ENCODE measurements at places on chromosomes 11 and 22.

DNA sequence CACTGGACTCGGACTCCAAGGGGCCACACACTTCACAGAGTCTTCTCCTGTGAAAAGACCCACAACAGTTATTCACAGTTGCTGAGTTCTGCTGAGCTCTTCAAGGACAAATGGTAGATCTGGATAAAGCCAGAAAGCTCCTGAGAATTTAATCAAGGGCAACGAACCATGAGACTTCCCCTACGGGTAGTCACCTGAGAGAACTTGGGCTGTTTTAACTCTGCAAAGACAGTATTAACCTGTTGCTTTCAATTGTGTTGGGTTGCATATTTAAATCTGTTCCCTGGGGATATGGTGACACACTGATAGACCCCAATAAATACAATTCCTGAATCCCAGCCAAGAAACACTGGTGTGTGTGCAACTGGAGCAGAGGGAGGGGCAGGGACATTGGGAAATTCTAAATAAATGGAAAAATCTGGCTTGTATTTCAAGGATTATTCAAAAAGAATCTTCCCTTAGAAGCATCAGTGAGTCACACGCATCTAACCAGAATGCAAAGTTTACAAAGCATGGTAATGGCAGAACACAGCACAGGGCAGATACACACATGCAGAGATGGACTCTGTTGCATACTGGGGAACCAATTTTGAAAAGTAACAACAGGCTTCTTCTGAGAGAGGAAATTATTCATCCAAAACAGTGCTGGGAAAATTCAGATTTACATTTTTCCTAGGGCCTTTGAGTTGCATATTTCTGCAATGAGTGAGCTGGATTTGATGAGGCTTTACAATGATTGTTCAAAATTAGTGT is 4.0 kb downstream of the KCNJ1 start:
- DNase-seq = no peak

- DNase-seq = no peak
Observed at GRCh38 chr11:59943997-59944714, 5.9 kb downstream of the OOSP1 start.

GRCh38 chr11:114256176-114256966 is 39.8 kb upstream of the NNMT start:
- no peak for DNase-seq

GRCh38 chr11:115611343-115611742 is 107.1 kb upstream of the CADM1 start:
- no peak for DNase-seq

GRCh38 chr22:27799015-27799826 is 2.3 kb downstream of the MN1 start:
- DNase-seq = no peak

GRCh38 chr11:133123366-133123765 is 408.9 kb downstream of the OPCML start:
- no peak for DNase-seq

DNA sequence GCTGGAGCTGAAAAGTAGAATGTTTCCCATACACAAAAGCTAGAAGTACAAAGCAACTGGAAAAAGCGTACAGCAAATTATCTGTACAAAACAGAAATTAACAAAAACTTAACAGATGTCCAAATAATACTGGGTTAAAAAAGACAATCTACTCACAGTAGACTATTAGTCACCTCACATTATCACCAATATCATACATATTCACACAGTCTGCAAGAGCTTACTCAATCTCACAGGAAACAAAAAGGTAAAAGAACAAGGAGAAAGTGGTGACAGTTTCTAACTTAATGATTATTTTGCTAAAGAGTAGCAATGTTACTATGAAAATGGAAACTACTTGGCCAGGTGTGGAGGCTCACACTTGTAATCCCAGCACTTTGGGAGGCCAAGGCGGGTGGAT is 11.9 kb downstream of the CELF1 start:
- no peak for DNase-seq

- no peak for DNase-seq
Observed at GRCh38 chr22:49091451-49091850, 736.2 kb downstream of the BRD1 start.

GRCh38 chr11:36098853-36099375 is 155.1 kb downstream of the LDLRAD3 start:
- no peak for DNase-seq

Measured in NCI-H1436 treated with DMSO at 0.1 percent for 48 hours (cell line).